ENCODE measurements at places on chromosomes 5 and 9.

DNA sequence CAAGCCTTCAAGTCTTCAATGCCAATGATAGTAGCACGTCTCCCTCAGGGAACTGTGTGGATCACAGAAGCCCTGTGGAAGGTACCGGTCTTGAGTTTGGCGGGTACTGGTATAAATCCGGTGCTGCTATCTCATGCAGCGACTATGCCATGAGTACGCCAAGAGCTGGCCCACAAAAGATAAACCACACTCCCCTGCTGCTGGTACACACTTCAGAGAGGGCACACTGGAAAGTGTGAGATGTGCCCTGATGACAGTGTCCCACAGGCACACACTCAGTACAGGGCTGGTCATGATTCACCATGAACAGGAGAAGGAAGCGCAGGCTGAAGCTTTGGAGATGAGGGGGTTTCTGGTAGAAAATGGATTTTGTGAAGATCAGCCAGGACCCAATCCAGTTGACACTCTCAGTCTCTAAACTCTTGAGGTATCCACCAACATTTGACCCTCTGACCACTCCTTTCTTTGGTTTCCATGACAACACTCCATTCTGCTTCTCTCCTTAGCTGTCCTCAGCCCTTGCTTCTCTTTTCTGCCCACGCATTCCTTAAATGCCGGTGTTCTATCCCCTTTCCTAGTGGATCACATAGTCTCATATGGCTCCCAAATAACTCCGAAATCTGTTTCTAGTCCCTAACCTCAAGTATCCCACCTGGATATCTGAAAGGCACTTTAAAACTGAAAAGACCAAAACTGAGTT, 5.1 kb downstream of the AMACR start:
- no peak for DNase-seq

GRCh38 chr9:37752642-37753488, 740 bp upstream of the TRMT10B start:
- no peak for DNase-seq

DNA sequence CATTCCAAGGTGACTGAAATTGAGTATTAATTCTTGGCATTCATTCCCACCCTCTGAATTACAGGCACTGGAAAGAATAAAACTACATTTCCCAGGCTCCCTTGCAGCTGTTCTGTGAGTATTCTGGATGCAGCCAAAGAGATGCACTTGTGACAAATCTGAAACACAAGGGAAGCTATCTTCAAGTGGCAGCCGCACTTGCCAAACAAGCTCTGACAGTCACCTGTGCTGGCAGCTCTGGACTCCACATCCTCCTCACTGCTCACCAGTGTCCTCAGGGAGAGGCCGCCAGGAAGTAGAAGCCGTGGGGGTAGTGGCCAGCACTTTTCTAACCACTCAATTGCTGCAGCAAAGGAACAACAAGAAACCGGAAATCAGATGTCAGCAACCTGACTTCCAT, 275.0 kb downstream of the NR2F1-AS1 start:
- DNase-seq: no peak

DNA sequence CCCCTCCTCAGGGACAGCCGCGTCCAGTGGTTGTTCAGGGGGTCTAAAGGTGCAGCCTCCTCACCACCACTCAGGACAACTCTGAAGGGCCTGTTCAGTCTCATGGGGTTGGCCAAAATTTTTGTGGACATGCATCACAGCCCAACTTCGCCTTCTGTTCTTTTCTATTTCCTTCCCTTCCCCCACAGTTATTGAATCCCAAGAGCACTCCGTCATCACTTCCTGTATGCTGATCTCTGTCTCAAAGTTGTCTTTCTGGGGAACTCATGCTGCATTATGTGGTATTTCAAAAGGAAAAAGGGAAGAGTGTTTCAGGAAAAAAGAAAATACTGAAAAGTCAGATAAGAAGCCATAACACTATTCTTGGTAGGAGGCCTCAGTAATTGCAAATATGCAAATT, 355.4 kb downstream of the CAAP1 start:
- no peak for DNase-seq

DNA sequence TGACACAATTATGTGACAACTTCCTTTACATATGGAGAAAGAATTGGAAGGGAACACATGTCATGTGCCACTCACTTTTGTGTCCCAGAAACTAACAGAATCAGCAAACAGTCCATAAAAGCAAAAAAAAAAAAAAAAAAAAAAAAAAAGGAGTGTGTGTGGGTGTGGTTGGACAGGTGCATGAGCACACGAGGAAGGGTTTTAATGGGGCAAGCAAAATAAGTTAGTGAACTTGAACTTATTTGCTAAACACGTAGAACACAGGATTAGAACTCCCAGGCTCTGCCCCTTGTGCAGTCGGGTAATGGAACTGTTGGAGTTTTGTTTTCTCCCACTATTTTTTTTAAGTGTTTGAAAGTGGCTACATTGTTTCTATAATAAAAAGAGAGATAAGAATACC, 74.8 kb upstream of the PJA2 start:
- DNase-seq: no peak

Measured in stimulated activated CD4-positive, alpha-beta T cell treated with anti-CD3 and anti-CD28 coated beads, Interleukin-2, amount 100 ng/mL, for 24 hours (primary cell).